ENCODE measurements at places on chromosomes 11 and 22. TPM values are rescaled to one million over a fixed set of nuclear protein-coding genes. Genes with fewer than 3 reads are reported as not detected.
A peak's percentile ranks its signal among the peaks of the same experiment; 100 is the strongest.

Gene NEFH
- 27.1 TPM for total RNA-seq

Gene TENM4
- total RNA-seq: 50.7 TPM

Gene APOL4
- not detected for total RNA-seq

Gene OR8G5
- not detected for total RNA-seq

Gene CBL
- total RNA-seq: 40.5 TPM

Gene RAB38
- total RNA-seq: 0.76 TPM

Gene KCNJ5
- total RNA-seq: 0.34 TPM

Gene NRIP3
- total RNA-seq: 2.7 TPM

Gene IFITM10
- 5.4 TPM for total RNA-seq

Gene OR4C16
- total RNA-seq: not detected

Gene HORMAD2
- not detected for total RNA-seq

Gene PTPRCAP
- total RNA-seq: 2.1 TPM

DNA sequence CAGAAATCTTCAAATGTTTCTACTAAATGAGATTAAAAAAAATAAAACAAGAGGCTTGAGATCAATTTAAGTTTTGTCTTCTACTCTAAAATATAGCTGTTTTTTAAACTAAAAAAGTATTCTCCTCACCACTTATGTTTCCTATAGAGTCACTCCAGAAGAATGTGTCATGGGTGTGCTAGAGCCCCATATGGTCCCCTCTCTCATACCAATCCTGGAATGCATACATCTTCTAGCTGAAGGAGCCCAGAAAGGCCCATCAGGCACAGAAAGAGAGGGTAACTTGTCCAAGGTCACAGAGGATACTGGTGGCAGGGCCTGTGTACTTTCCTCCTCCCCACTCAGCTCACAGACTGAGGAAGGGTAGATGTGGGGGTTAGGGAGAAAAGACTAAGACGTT lies 34.4 kb downstream of the RELT start:
- H3K4me1 ChIP-seq: peaks cover 5% of the 10 kb centered on the region
- no peak overlapping the region for H3K4me3 ChIP-seq
- no peak overlapping the region for H3K27ac ChIP-seq

DNA sequence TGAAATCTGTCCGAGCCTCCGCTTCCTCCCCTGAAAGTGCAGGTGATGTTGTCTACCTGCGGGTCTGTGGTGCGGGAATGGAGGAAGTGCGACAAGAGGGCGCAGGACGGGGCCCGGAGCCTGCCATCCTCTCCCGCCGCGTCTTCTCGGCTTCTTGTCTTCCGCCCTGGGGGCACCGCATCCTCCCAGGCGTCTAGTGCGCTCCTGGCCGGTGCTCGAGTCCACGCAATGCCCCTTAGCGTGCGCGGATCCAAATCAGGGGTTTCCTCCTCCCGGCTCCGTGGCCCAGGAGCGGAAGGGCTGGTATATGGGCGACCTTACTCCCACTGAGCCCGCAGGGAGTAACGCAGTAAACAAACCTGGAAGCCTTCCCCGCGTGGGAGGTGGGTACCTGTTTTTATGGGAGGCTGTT lies 405 bp downstream of the SFI1 start:
- H3K4me3 ChIP-seq: peak overlapping the region; percentile 91
- peak; percentile 38 for DNase-seq
- peaks cover 3% of the 10 kb centered on the region for H3K27me3 ChIP-seq
- peaks cover 6% of the 10 kb centered on the region for H3K36me3 ChIP-seq
- no peak overlapping the region for H3K27ac ChIP-seq
- no peaks in the 10 kb centered on the region for H3K4me1 ChIP-seq

GRCh38 chr22:47357086-47357485 lies 594.6 kb downstream of the TBC1D22A start:
- peaks cover 4% of the 10 kb centered on the region for H3K27me3 ChIP-seq
- DNase-seq: no peak
- H3K4me1 ChIP-seq: no peaks in the 10 kb centered on the region
- H3K4me3 ChIP-seq: no peak overlapping the region

GRCh38 chr22:37942133-37942532 lies 11.3 kb downstream of the C22orf23 start:
- H3K4me3 ChIP-seq: no peak overlapping the region
- no peaks in the 10 kb centered on the region for H3K36me3 ChIP-seq
- H3K27ac ChIP-seq: no peak overlapping the region
- no peak for DNase-seq
- H3K4me1 ChIP-seq: no peaks in the 10 kb centered on the region

- no peak overlapping the region for H3K4me3 ChIP-seq
- no peaks in the 10 kb centered on the region for H3K4me1 ChIP-seq
- no peaks in the 10 kb centered on the region for H3K36me3 ChIP-seq
Measured at GRCh38 chr11:19232910-19233503, 7.7 kb downstream of the E2F8 start.

- peaks cover 15% of the 10 kb centered on the region for H3K36me3 ChIP-seq
- DNase-seq: no peak
- no peaks in the 10 kb centered on the region for H3K4me1 ChIP-seq
- H3K4me3 ChIP-seq: no peak overlapping the region
Measured at GRCh38 chr11:94218372-94218771, 86.0 kb upstream of the IZUMO1R start.

DNA sequence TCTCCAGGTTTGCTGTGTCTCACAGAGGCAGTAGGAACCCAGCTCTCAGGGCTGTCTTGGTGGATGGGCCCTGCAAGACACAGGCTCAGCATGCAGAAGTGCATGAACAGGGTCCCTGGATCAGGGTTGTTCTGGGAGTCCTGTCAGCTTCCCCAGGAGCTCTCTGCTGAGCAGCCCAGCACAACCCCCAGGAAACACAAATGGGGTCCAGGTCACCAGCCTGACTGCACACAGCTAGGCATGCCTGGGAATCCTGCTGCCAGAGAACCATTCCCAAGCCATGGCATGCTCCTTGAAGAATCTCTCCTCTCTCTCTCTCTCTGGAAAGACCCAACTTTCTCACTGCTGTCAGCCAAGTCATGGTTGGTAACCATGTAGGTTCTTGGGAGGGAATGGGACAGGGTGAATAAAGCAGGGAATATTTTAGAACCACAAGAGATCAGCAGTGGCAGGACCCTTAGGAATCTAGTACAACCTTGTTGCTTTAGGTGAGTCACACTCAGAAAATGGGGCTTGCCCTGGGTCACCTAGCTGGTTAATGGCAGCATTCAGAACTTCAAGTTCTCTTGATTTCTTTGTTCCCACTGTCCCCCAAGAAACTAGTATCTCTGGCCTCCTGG lies 21.4 kb downstream of the TUB start:
- H3K36me3 ChIP-seq: peaks cover 4% of the 10 kb centered on the region
- DNase-seq: no peak
- peaks cover 2% of the 10 kb centered on the region for H3K4me1 ChIP-seq
- H3K4me3 ChIP-seq: no peak overlapping the region

DNA sequence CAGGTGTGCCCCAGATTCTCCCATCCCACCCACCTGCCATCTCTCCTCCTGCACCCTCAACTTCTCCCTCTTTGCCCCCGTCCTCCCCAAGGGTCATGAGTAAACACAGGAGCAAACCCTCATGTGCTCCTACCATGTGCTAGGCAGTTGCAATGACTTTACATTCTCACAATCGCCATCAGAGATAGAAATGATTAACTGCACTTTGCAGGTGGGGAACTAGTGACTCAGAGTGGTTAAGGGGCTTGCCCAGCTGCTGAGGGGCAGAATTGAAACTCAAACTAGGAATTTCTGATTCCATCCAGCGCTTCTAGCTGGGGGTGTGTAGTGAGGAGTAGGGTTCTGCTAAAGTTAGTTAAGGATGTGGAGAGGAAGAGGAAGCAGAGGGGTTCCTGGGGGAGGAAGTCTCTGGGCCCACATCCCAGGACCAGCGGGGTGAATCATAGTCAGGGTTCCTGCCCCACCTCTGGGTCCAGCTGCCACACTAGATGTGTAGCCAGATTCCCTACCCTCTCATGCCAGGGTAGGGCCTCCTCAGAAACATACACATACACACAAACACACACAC lies 16.0 kb upstream of the PRG2 start:
- DNase-seq: no peak
- no peak overlapping the region for H3K27ac ChIP-seq
- peaks cover 3% of the 10 kb centered on the region for H3K27me3 ChIP-seq
- peaks cover 4% of the 10 kb centered on the region for H3K36me3 ChIP-seq

GRCh38 chr11:102367364-102367763 lies 20.4 kb downstream of the BIRC2 start:
- no peak for DNase-seq
- no peaks in the 10 kb centered on the region for H3K4me1 ChIP-seq
- H3K36me3 ChIP-seq: peaks cover 10% of the 10 kb centered on the region
- H3K27me3 ChIP-seq: no peaks in the 10 kb centered on the region
- no peak overlapping the region for H3K27ac ChIP-seq

DNA sequence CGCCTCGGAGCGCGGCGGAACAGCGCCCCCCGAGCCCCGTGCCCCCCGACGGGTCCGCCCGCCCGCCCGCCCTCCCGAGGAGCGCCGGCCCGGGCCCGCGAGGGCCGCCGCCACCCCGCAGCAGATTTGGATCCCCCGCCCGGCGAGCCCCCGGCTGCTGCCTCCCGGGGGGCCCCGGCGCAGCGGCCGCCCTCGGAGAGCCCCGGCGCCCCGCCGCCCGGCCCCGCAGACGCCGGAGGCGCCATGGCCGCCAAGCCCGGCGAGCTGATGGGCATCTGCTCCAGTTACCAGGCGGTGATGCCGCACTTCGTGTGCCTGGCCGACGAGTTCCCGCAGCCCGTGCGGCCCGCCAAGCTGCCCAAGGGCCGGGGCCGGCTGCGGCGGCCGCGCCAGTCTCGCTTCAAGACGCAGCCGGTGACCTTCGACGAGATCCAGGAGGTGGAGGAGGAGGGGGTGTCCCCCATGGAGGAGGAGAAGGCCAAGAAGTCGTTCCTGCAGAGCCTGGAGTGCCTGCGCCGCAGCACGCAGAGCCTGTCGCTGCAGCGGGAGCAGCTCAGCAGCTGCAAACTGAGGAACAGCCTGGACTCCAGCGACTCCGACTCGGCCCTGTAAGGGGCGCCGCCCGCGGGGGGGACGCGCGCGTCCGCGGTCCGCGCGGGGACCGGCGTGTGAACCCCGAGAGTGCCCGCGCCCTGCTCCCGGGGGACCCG lies 380 bp downstream of the C11orf96 start:
- peaks cover 28% of the 10 kb centered on the region for H3K27me3 ChIP-seq
- DNase-seq: peak; percentile 51
- H3K4me1 ChIP-seq: peaks cover 25% of the 10 kb centered on the region
- H3K27ac ChIP-seq: peak overlapping the region; percentile 89
- peaks cover 4% of the 10 kb centered on the region for H3K36me3 ChIP-seq

DNA sequence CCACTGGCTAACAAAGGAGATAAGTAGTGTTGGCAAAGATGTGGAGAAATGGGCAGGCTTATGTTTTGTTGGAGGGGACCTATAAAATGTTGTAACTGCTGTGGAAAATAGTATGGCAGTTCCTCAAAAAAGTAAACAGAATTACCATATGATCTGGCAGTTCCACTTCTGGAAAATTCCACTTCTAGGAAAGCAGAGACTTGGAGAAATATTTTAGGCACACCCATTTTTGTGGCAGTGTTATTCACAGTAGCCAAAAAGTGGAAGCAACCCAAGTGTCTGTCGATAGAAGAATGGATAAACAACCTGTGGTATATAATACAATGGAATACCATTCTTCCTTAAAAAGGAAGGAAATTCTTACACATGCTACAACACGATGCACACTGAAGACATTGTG lies 57.0 kb upstream of the ADORA2A start:
- peaks cover 16% of the 10 kb centered on the region for H3K36me3 ChIP-seq
- H3K27ac ChIP-seq: no peak overlapping the region
- no peak overlapping the region for H3K4me3 ChIP-seq
- peaks cover 1% of the 10 kb centered on the region for H3K27me3 ChIP-seq
- no peak for DNase-seq
- H3K4me1 ChIP-seq: no peaks in the 10 kb centered on the region

DNA sequence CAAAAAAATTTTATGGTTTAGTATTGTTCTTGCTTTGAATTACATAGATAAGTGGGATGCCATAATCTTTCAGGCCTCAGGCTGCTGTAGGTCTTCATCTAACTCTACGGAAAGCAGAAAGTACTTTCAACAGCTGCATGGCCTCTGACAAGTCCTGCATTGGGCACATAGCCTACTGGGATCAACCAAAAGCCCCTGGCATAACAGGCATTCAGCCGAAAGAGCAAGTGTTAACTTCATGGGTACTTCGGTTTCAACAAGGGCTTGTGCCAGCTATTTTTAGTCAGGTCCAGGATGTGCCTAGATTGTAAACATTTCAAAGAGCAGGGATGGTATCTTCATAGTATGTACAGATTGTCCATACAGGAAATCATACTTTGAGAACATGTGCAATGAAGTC lies 3.1 kb downstream of the SLN start:
- H3K4me3 ChIP-seq: no peak overlapping the region
- DNase-seq: no peak
- no peaks in the 10 kb centered on the region for H3K27me3 ChIP-seq

DNA sequence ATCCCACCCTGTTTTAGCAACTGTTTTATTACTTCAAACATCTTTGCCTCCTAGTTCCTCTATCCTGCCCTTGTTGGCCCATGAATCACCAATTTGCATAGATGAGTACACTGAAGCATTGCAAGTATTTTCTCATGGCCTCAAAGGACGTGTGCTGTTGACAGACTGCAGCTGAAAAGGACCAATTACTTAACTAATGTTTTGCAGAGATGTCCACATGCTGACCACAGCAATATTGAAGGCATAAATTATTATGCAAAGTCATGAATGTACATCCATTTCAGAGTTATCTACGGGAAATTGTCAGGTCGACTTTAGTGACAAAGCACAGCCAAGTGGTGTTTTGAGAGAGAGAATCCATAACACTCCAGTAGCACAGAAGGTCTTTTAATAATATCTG lies 64.8 kb downstream of the CADM1 start:
- H3K4me3 ChIP-seq: peak overlapping the region; percentile 9
- no peak for DNase-seq
- H3K27me3 ChIP-seq: peaks cover 4% of the 10 kb centered on the region
- H3K4me1 ChIP-seq: peaks cover 65% of the 10 kb centered on the region

- DNase-seq: no peak
- peaks cover 18% of the 10 kb centered on the region for H3K27me3 ChIP-seq
- peaks cover 33% of the 10 kb centered on the region for H3K4me1 ChIP-seq
- peak overlapping the region; percentile 43 for H3K27ac ChIP-seq
- H3K4me3 ChIP-seq: peak overlapping the region; percentile 84
- no peaks in the 10 kb centered on the region for H3K36me3 ChIP-seq
Measured at GRCh38 chr22:46578824-46579561, 41.2 kb upstream of the GRAMD4 start.

DNA sequence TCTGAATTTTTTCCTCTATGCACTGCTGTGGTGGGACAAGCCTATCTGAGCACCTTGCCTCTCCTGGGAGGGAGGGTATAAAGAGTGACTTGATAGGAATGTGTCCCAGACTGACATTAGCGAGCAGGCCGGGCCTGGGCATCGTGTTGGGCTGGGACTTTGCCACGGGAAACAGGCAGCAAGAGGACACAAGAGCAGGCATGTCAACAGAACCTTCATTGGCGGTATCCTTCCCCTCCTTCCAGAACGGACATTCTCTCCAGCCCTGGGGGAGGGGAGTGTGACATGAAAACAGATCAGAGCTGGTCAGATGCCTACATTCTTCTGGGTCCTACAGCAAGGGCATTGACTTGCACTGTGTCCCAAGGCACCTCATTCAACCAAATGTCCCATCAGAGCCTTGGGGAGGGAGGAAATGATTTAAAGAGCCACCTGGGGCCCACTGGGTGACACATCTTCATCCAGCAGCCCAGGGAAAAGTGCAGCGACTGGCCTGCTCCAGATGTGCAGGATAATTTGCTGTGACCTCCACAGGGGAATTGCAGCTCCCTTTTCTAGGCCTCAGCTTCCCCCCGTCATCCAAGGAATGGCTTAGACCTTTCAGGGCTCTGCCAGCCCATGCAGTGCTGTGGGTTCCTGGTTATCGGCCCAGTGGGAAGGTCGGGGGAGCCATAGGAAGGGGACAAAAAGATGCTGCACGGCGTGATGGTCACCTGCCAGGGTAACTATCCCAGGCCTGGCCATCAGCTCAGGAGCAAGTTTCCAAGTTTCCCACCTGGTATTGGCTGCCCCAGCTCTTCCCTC lies 21.8 kb upstream of the UVRAG start:
- H3K27me3 ChIP-seq: no peaks in the 10 kb centered on the region
- H3K4me3 ChIP-seq: no peak overlapping the region
- no peak for DNase-seq
- H3K4me1 ChIP-seq: peaks cover 1% of the 10 kb centered on the region
- no peak overlapping the region for H3K27ac ChIP-seq
- H3K36me3 ChIP-seq: no peaks in the 10 kb centered on the region
